ENCODE measurements at places on chromosomes 4 and X.
A peak's percentile ranks its signal among the peaks of the same experiment; 100 is the strongest.

GRCh38 chrX:276581-277201, 4.5 kb upstream of the PLCXD1 start:
- DNase-seq: no peak

DNA sequence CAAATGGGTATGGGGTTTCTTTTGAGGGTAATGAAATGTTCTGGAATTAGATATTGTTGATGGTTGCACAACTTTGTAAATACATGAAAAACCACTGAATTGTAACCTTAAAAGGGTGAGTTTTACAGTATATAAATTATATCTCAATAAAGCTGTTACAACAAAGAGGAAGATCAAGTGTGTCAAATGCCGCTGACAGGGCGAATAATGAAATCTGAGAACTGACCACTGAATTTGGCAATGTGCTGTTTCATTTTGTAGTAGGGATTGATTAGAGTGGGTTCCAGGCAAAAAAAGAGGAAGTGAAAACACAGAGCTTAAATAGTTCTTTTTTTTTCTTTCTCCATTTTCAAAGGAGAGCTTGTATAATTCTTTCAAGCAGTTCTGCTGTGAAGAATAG, 161.1 kb upstream of the NAP1L5 start:
- no peak for DNase-seq

DNA sequence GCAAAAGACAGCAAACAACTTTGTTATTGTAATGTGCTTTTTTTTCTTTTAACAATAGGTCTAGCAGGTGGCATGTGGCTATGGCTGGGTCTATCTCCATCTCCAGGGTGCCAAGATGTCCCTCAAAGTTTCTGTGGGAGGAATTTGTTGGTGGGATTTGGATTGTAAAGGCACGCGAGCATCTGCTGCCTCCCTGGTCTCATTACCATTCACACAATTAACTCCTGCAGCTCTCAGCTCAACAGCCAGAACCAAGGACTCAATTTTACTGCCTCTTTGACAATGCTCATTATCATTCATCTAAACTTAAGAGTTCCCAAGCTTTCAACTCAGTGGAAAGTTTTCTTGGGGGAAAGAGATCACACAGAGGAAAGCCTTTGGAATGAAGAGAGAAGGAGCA, 10.9 kb upstream of the PCDH18 start:
- no peak for DNase-seq

- no peak for DNase-seq
These were observed 12.5 kb upstream of the CRLF2 start for GRCh38 chrX:1224954-1225353.

DNA sequence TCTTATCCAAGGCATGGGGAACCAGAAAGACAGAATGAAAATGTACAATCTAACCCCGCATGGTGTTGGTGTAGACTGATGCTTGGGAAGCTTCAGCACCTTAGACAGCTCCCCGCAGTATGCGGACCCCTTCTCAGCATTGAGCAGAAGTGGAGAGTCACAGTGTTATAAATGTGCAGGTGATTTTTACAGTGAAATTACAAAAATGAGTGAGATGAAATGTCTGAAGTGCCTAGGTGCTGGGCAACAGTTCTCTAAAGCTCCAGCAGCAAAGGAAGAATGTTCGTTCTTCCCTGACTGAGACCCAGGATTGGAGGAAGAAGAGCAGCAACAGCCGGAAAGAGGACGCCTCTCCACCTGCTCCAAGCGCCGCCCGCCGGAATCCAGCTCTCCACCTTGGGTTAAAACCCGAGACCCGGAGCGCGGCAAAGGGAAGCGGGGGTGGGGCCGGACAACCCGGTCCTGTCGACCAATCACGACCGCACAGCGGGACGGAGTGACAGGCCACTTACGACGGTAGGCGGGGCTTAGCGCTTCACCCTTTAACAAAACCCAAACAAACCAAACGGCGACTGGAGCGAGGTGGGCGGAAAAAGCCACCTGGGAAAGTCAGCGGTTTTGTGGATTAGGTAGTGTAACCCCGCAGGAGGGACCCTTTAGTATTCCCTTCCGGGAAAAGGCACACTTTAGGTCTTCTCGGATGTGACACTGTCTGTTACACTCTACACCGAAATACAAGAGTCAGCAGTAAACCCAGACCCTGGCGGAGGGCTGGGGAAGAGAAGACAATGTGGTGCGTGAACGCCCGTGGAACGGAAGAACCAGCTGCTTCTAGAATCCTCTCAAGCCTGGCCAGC, at the start of gene GLRA3:
GLRA3 (minus strand) TSS at position 403 of the 857 bp plus-strand sequence. CDS start 436 bp downstream, outside the sequence.
- DNase-seq: peak; percentile 47

GRCh38 chr4:30722359-30723200, 2.4 kb downstream of the PCDH7 start:
- no peak for DNase-seq

DNA sequence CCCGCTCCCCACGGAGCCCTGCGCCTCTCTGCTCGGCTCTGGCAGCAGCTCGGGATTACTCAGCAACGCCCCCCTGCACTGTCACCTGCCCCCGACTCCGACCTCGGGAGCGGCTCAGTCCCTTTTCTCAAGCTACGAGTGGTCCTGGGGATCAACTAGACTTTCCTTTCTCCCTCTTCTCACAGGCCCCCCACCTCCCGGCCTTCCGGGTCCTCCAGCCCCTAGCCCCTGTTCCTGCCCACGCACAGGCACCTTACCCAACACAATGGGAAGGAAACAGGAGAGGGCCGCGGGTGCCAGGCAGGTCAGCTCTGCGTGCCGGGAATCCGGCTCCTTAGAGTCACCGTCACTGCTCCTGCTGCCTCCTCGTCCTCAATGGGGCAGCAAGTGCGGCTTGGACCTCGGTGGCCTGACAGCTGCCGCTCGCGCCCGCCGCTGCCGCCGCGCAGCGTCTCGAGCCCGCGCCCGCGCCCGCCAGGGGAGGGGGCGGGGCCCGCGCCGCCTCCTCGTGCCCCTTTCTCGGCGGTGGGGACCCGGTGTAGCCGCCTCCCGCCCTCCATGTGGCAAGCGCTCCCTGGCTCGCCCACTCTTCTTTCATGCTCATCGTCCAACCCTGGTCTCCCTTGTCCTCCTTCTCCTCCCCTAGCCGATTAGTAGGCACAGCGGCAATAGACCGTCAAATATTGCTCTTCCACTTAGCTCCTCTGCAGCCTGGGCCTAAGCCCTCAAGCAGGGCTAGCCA, at the start of gene RAB9B:
RAB9B (minus strand) TSS at position 455 of the 742 bp plus-strand sequence. CDS start 6,473 bp downstream, outside the sequence.
- peak; percentile 33 for DNase-seq

- no peak for DNase-seq
These were observed 281.0 kb downstream of the BMPR1B start for GRCh38 chr4:95038791-95039190.

DNA sequence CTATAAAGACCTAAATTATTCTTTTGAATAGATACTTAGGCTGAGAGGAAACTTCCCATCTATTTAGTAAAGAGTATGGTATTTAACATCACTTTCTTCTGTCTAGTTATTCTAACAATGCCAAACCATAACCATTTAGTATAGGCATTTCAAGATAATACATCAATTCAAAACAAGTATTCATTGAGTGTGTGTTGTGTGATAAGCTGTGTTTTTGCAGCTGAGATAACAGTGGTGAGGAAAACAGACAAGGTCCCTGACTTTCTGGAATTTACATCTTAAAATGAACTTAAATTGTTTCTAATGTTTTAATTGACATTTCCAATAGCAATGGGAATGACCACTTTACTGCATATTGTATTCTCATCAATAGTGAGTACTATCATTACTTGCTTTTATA, 22.4 kb upstream of the TSPAN5 start:
- no peak for DNase-seq

GRCh38 chrX:84336646-84337045, 148.6 kb upstream of the RPS6KA6 start:
- DNase-seq: no peak

DNA sequence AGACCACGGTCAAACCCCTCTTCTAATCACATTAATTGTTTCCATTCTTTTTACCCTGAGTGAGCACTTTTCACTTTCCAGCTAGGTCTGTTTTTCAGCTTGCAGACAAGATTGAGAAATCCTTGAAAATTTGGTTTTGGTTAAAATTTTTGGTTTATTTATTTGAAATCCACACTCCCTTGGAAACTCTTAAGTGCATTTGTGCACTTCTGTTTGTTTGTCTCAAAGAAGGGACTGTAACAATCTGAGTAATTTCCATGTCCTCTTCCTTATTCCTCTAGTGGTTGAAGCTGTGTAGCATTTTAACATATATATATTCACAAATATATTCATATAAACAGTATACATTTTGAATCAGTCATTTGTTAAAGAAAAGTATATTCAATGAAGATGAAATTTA, 333.3 kb downstream of the ANK2 start:
- DNase-seq: no peak

- DNase-seq: no peak
These were observed 17.8 kb upstream of the TBC1D19 start for GRCh38 chr4:26566133-26566532.

DNA sequence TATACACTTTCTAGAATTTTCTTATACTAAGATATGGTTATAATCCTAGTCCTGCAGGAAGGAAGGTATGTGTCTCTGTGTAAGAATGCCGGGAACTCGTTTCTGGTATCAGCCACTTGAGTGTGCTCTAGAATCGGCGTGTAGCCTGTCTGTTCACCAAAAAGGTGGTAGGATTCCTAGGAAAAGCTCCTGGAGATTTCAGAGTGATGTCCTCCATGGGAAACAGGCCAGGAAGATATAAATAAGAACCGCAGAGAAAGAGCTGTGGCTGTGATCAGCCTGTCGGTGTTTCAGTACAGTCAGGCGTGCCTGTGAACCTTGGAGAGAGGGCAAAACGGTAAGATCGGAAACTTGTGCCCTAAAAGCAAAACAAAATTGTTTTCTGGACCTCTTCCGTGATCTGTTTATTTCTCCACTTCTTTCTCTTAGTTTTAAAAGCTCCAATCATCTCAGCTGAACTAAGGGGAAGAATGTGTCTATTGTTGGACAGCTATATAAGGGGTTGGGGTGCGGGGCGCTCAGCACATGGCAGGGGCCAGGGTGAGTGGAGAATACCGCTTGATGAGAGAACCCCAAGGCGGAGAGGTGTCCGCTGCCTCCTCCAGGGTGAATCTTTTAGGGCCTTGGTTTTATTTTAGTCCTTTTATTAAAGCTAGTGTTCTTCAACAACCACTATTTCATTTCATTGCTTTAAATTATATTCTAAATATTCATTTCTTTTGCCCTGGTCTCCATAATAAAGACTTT, 303.8 kb upstream of the TENM3 start:
- DNase-seq: no peak

GRCh38 chr4:25051534-25051933, 20.8 kb upstream of the LGI2 start:
- no peak for DNase-seq

DNA sequence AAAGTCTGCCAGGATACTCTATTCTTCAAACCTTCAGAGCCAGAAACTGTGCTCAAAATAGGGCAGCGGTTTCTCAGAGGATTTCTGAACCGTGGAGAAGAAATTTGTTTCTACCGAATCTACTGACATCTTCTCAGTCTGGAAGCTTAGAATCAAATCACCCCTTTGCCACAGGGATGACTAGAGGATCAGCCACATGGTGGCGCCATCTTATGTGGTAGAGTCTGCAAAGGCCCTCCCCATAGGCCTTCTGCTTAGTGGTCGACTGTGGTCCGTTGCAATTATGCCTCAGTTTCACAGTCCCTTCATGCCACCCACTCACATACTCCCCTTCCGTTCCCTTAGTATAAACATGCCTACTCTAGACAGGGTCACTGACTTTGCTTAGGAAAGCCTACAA, 680.7 kb upstream of the SPANXN1 start:
- DNase-seq: no peak

- no peak for DNase-seq
These were observed 16.0 kb upstream of the SH3RF1 start for GRCh38 chr4:169286562-169287301.

DNA sequence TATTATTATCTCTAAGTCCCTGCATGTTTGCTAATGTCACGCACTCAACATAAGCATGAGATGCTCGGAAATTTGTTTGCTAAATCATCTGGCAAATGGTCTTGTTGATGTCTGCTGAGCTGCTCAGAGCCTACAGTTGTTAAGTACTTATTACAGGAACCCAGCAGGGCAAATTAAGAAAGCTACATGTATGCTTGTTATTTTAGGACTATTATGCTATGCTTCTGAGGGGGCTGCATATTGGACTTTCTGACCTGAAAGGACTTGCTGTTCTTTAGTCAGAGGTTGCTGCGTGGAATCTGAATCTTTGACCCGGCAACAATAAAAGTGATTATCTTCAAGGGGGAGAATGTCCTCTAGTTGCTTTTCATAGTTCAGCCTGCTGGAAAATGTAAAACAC, 36.3 kb upstream of the TENM3 start:
- no peak for DNase-seq

GRCh38 chrX:118595501-118596042, 100.0 kb downstream of the DOCK11 start:
- DNase-seq: peak; percentile 7

GRCh38 chr4:61837395-61837794, 637.3 kb downstream of the ADGRL3 start:
- no peak for DNase-seq

DNA sequence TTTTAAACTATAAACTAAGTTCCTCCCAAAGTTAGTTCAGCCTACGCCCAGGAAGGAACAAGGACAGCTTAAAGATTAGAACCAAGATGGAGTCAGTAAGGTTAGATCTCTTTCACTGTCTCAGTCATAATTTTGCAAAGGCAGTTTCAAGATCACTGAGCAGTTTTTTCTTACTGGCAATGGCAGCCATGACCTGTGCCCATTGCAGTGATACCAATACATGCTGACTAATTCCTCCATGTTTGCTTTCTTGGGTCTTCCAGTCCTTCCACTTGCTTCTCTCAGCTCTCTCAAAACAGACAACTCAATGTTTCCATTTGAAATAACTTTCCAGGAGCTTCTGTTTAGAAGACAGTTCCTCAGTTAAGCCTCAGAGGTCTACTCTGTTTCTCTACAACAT, 79.5 kb downstream of the PCDH18 start:
- no peak for DNase-seq

GRCh38 chr4:184419976-184420375, 54.4 kb downstream of the IRF2 start:
- no peak for DNase-seq

- no peak for DNase-seq
These were observed 357.4 kb downstream of the STIM2 start for GRCh38 chr4:27218013-27218412.

DNA sequence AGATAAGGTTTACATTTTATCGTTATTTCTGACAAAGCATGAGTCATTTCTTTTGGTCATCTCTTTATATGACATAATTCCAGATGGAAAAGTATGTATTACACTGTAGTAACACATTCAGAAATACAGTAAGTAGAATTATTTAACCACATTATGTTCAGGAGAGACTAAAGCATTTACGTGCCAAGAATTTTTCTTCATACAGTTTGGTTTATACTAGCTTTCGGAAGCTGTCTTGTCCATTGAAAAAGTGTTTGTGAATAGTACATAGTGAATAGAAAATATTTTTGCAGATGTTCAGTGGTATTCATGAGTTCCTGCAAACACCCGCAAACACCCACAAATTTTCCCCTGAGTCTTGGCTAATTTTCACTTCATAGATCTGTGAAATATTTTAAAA, 1033.0 kb upstream of the INTU start:
- no peak for DNase-seq

GRCh38 chr4:87962398-87963146, 12.9 kb upstream of the SPP1 start:
- no peak for DNase-seq

GRCh38 chrX:23372220-23372902, 37.7 kb downstream of the PTCHD1 start:
- DNase-seq: no peak
